ENCODE measurements at places on chromosomes 6 and 20.

DNA sequence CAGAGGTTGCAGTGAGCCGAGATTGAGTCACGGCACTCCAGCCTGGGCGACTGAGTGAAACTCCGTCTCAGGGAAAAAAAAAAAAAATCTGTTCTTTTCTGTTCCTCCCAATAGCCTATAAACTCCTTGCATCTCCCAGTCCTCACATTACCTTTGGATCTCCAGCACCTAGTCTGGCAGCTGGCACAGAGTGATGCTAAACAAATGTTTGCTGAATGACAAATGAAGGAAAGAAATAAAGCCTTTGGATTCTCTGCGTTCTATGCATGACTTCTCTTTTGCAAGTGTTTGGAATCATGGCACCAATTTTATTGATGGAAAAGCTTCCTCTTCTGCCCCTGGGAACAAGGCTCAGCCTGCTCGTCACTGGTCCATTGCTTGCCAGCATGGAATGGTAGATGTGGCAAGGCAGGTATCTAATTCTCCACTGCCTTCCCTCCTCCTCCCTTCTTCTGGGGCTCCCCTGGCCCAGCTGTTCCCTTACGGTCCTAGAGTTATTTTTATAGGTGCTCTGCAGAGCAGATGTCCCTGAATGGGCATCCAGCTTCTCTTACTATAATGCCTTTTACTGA is 53.6 kb upstream of the FYN start:
- no peak for DNase-seq

DNA sequence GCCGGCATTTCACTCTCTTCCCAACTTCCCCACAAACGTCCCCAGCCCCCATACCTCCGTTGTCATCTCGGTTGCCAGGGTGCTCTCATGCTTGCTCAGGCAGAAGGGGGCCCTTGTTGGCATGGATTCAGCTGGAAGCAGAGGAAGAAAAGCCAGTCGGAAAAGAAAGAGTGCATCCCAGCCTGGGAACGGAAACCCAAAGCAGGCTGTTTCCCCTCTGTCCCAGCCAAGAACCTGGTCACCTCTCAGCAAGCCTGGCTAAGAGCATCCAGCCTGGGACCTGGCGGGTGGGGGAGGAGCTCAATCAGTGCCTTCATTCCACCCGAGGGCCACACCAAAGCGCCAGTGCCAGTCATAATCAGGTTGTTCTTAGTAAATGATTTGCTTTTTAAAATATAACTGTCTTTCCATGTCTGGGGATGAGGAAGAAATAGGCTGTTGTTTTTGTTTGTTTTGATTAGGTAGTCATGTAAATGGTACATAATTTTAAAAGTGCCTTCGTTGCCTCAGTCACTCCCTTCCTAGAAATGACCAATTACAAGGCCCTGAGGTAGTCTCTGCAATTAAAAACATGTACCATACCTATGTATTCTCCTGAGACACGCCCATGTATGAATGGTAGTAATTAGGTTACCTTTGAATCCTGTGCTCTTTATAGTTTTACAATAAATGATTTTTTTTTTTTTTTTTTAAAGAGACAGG is 21.1 kb downstream of the CHMP4B start:
- no peak for DNase-seq

GRCh38 chr6:27255866-27256265 is 8.4 kb downstream of the PRSS16 start:
- no peak for DNase-seq

GRCh38 chr20:40081653-40082052 is 607.4 kb downstream of the MAFB start:
- DNase-seq: no peak

- DNase-seq: peak; percentile 26
Observed at GRCh38 chr6:35497571-35498421, 917 bp upstream of the TEAD3 start.

DNA sequence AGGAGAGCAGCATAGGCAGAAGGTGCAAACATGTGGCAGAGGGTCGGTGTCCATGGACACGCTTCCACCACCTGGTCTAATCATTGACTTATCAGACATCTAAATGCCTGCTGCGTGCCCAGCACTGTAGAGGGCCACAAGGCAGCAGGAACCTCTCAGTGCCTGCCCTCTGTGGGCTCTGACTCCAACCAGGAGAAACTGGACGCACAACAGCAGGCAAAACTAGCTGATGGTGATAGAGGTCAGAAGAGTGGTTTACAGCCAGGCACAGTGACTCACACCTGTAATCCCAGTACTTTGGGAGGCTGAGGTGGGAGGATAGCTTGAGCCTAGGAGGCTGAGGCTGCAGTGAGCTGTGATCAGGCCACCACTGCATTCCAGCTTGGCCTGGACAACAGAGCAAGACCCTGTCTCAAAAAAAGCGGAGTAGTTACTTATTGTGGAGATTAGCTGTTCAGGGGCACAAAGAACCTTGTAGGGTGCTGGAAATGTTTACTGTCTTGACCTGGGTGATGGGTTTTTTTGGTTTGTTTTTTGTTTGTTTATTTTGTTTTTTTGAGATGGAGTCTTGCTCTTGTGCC is 46.5 kb downstream of the PPARD start:
- no peak for DNase-seq

DNA sequence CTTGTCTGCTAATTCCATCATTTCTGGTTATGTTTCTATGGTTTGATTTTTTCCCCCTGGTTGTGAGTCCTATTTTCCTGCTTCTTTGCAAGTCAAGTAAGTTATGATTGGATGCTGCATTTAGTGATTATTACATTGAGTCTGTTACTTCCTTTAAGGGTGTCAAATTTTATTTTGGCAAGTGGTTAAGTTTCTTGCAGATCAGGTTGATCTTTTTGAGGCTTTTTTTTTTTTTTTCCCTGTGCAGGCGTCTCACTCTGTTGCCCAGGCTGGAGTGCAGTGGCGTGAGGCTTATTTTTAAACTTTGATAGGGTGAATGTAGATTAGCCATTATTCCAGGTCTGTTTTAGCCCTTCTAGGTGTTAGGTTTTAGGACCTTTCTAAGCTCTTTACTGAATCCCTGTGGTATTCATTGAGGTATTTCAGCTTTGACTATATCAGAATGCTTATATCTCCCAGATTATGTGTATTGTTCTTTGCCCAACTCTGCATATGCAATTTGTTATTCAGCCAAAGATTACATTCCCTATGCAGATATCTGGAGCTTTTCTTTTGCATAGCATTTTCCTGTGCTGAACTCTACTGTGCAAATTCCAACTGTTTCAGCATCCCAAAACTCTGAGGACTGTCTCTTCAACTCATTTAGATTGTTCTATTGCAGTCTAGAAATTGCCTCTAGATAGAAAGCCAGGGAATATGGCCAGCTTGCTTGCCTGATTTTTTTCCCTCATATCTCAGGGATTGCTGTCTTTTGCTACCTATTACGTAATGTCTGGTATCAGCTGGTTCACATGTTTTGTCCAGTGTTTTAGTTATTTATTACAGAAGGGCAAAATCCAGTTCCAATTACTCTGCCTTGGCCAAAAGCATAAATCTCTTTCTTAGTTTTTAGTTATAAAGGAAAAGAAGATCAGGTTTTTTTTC is 113.3 kb downstream of the AFG1L start:
- DNase-seq: no peak

DNA sequence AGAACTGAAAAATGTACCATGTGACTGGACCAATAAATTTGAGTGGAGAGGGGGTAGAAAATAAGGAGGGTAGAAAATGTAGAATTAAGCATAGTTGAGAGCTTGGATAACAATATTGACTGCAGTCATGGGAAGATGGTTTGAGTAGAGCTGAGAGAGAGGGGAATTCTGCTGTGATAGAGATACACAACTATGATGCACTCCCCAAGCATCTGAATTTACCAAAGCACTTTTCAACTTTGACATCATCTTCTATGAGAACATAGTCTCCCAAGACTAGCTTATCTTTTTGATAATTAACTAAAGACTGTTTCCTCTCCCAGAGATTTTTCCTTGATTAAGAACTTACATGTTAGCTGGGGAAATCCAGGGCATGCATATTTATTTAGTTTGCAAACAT is 103.1 kb downstream of the TNFRSF21 start:
- DNase-seq: no peak

GRCh38 chr6:16762268-16762549 is 949 bp upstream of the ATXN1 start:
- DNase-seq: no peak

GRCh38 chr20:22496817-22497216 is 87.6 kb downstream of the FOXA2 start:
- DNase-seq: no peak

GRCh38 chr6:154800338-154800737 is 67.1 kb downstream of the SCAF8 start:
- DNase-seq: no peak

DNA sequence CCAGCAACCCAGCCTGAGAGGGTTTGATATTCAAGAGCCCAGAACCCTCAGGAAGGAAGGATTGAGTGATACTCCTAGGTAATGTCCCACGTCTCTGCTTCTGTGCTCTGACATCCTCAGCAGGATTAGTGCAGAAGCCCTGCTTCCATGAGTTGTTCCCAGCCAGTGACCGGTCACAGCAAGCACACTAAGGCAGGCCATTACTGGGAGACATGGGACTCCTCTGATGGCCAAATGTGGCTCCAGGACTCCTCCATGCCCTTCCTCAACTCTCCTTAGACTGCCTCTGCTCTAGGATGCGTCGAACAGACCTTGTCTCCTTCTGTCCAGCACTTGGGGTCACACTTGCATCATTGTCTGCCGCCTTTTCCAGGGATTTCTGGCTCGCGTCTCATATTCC is 7.6 kb downstream of the HLA-A start:
- DNase-seq: no peak

- DNase-seq: no peak
Observed at GRCh38 chr6:137201006-137201405, 18.2 kb downstream of the IFNGR1 start.

GRCh38 chr6:27883136-27883535 is 29.1 kb downstream of the OR2B2 start:
- DNase-seq: no peak

GRCh38 chr6:153960281-153960680 is 78.8 kb upstream of the OPRM1 start:
- no peak for DNase-seq

DNA sequence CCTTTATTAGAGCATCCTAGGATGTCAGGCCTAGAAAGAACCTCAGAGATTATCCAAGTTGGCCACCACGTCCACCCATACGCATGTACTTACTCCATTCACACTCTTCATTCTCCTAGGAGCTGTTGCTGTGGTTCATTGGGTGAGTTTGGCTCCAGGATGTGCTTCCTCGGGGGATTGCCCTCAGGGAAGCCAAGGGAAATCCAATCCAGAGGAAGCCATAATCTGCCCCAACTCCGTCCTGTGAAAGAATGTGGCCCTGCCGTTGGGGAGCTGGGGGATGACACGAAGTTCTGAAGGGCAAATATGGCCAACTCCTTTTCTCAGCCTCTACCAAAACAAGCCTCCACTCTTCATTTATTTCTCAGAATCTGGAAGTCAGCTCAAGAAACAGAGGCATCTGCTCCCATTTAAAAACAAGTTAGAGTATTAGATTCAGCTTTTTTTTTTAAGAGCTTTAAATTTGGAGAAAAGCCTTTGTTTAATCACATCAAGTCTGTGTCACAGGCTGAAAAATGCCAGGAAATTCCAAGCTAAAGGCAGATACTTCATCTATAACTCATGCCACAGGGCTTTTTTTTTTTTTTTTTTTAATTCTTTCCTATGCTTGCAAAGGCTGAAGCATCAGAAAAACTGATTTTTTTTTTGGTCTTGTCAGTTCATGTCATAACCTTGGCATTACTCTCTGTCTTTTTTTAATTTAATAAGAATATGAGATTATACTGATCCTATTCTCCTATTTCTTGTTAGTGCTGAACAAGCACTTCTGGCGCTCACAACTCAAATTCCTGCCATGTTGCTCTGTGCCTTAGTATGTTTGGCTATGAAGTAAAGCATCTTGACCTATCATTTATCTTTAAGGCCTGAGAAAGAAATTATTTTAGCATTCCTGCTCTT is 480.9 kb upstream of the MARCKS start:
- no peak for DNase-seq

DNA sequence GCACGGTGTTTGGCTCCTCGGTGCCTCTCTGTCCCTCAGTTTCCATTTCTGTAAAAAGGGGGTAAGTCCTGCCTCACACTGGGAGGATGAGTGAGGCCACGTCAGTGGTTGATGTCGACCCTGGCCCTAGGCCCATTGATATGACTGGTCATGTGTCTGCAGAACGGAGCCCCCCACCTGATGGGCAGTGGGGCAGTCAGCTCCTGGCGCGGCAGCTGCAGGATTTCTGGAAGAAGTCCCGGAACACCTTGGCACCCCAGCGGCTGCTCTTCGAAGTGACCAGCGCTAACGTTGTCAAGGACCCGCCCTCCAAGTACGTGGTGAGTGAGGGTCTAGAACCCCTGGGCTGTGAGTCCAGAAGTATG is 1.2 kb downstream of the SNX21 start:
- DNase-seq: no peak

- DNase-seq: no peak
Observed at GRCh38 chr20:44896583-44896982, 11.1 kb downstream of the YWHAB start.

DNA sequence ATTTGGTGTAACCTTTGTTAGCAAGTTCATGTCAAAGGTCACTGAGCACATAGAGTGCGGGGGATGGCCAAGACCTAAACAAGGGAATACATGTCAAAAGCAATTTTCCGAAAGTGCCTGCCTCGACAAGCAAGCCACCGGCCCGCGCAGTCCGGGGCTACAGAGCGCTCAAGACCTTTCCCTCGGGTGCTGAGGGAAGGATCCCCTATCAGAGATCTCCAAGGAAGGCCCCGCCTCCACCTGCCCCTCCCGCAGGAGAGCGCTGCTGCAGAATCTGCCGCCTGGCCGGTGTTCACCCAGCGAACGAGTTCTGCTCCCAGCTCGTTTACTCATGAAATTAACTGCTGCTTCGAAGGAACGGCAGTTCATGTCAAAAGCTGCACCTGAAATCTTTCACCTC is 252.7 kb downstream of the BMP7 start:
- no peak for DNase-seq

DNA sequence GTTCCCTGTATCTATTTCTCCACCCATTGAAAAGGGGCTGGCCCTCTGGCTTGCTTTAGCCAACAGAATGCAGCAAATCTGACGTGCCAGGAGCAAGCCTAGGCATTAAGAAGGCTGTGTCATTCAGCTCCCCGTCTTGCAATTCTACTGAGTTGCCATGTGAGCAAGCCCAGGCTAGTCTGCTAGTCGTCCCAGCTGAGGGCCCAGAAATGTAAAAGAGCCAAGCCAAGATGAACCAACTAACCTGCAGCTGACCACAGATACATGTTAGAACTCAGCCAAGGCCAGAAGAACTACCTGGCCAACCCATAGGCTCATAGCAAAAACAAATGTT is 30.1 kb downstream of the PREP start:
- no peak for DNase-seq

DNA sequence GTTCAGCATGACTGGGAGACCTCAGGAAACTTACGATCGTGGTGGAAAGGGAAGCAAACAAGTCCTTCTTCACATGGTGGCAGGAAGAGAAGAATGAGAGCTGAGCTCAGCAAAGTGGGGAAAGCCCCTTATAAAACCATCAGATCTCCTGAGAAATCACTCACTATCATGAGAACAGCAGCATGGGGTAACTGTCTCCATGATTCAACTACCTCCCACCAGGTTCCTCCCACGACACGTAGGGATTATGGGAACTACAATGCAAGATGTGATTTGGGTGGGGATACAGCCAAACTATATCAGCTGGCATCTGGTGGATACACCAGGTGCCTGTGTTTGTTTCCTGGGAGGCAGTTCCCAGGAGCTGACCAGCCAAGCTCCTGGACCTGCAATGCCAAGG is 4.9 kb downstream of the DDO start:
- no peak for DNase-seq

All from stimulated activated CD4-positive, alpha-beta T cell treated with anti-CD3 and anti-CD28 coated beads, Interleukin-12 subunit alpha, Interleukin-12 subunit beta, amount 100 ng/mL, for 48 hours (primary cell).